ENCODE measurements at places on chromosomes 2 and 18. TPM values are rescaled to one million over a fixed set of nuclear protein-coding genes. Genes with fewer than 3 reads are reported as not detected.
A peak's percentile ranks its signal among the peaks of the same experiment; 100 is the strongest.

DNA sequence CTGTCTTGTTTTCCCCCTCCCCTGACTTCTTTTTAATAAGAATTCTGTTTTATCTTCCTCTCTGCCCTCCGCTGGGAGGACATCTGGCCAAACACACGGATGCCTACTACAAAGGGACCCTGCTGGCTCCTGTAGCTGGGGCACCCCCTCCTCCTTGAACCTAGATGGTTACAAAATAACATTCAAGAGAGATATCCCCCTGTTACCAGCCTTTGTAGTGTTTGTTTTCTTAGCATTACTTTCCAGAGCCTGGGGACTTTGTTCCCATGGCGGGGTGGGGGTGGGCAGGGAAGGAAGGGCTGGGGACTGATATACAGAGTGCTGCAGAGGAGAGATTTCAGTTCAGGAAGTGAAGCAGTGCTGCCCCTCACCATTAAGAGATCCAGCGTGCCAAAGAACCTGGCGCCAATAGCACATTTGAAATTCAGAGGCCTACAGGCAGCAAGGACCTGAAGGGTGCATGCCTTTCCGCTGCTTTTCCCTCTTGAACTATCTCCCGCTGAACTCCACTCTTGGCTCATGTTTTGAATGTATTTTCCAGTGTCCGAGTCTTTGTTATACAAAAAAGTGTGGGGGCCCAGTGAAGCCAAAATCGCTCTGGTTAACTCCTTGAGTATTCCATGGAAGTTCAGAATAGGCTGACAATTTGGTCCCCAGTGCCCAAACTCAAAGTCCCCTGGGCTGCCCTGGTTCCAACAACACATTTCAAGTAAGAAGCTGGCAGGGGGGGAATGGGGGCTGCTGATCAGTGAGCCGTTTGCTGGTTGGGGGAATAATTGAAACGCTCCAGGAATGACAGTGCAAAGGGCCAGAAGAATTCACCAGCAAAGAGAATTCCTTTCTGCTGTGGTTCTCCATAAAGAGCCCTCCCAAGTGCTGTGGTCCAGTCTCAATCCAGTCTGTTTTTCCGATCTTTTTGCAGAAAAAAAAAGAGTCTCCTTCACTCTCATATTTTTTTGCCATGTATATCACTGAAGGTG lies 94.8 kb upstream of the THOC1 start:
- H3K4me3 ChIP-seq: no peak overlapping the region
- H3K27ac ChIP-seq: peak overlapping the region; percentile 36
- no peaks in the 10 kb centered on the region for H3K27me3 ChIP-seq
- no peaks in the 10 kb centered on the region for H3K36me3 ChIP-seq

DNA sequence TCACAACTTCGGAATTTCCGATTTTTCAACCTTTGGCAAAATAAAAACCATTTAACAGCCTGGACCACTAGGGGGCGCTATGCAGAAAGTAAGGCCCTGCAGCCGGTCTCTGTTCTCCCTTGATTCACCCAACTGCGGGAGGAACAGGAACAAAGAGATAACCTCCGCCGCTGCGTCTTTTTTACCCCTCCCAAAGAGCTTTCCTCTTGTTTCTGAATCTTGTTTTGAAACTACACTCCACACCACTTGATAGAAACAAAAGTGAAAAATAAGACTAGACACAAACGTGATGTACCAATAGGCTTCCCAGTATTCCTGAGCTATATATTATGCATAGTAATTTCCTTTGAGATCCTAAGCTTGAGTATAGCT lies 231.2 kb downstream of the MYO3B start:
- H3K27me3 ChIP-seq: peaks cover 55% of the 10 kb centered on the region
- H3K4me1 ChIP-seq: peaks cover 8% of the 10 kb centered on the region
- no peak overlapping the region for H3K27ac ChIP-seq
- peak overlapping the region; percentile 33 for H3K4me3 ChIP-seq
- DNase-seq: peak; percentile 50
- H3K36me3 ChIP-seq: no peaks in the 10 kb centered on the region

DNA sequence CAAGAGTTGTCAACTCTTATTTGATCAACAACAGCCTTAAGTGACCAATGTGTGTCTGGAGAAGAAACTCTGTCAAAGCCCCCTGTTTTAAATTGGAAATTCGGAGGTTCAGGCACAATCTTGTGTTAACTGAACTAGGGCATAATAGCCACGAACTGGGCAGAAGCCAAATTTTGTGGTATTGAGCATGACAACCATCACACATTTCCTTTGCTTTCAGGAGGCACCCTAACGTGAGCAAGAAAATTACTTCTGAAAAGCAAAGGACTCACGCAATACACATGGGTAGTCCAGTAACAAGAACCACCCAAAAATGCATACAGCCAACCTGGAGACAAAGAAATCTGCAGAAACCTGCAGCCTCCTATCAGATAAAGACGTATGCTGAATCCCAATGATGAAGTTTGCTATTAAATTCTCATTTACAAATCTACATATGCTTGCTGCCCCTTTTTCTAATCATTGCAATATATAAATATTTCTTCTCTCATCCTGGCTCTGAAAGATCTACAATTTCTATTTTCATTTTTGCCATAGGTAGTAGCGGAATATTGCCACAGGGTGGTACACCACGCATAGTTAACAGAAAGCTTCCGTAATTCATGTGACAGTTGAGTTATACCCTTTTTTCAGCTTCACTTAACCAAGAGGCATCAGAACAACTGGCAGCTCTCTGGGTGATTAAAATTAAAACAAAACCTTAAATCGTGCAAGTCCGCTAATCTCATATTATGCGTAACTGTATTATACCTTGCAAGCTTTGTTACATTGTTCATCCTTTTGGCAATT lies 495.8 kb downstream of the NRXN1 start:
- H3K36me3 ChIP-seq: no peaks in the 10 kb centered on the region
- H3K27me3 ChIP-seq: no peaks in the 10 kb centered on the region

DNA sequence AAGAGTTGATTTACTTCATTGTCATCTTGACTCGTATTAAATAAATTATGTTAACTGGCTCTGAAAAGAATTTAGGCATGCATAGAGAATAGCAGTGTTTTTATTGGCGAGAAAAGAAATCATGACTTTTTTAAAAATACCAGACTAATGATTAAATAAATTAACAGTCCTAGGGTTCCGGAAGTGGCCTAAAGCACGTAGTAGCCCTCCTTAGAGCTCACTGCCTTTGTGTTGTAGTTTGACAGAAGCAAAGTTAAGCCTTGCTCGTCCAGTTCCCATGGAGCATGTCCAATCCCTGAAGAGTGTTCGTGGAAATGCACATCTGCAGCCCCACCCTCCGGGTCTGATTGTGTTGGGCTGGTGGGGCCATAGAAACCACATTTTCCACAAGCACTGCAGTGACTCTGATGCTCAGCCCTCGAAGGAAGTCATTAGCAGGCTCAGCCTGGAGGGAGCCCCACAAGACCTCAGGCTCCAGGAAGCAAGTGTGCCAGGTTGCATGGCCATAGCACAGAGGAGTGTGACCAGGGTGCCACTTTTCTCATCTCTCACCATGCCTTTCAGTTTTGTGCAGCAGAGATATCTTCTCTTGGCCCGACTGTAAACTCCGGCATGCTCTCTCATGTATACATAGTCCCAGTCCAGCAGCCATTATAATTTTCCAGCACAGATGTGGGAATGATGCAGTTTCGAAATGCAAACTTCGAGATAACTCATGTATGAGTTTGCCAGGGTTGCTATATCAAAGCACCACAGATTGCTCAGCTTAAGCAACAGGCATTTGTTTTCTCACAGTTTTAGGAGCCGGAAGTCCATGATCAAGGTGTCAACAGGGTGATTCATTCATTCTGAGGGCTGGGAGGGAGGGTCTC lies 188.6 kb upstream of the SH3BP4 start:
- H3K36me3 ChIP-seq: no peaks in the 10 kb centered on the region
- no peak overlapping the region for H3K27ac ChIP-seq
- peaks cover 5% of the 10 kb centered on the region for H3K27me3 ChIP-seq
- no peak for DNase-seq
- no peak overlapping the region for H3K4me3 ChIP-seq

DNA sequence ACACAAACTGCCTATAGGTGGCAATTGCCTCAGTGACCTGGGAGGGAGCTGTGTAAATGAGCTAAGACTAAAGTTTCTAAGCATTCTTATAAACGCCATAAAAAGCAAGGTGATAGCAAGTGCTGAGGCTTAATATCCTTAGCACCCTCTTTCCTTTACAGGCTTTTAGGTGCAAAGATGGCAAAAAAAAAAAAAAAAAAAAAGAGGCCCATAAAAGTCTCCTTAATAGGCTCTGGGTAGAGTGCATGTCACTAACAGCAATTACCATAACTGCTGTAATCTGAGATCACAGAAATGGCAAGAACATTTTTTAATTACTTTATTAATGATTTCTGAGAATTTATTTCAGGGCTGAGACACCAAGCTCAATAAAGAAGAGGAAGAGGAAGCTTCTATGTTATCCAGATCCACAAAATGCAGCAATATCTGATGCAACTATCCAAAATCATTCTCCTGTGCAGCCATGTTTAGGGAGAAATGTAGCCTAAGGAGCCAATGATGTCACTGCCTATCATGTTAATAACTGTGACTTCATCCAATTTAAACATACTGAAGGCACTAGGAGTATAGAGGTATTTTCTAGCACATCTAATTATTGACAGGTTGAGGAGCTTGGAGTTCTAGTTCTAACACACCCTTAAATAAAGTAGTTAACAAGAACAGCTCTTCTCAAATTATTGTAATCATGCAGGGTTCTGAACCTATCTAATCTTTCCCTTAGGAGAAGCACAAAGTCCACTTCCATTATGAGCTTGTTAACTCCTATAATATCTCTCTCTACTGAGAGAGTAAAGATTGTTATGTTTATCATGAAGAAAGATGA lies 804.3 kb upstream of the ACVR2A start:
- H3K4me1 ChIP-seq: no peaks in the 10 kb centered on the region
- DNase-seq: no peak
- no peak overlapping the region for H3K4me3 ChIP-seq
- no peaks in the 10 kb centered on the region for H3K36me3 ChIP-seq
- H3K27me3 ChIP-seq: no peaks in the 10 kb centered on the region
- H3K27ac ChIP-seq: no peak overlapping the region

GRCh38 chr2:114488841-114489530 lies 46.5 kb downstream of the DPP10 start:
- H3K27ac ChIP-seq: no peak overlapping the region
- no peaks in the 10 kb centered on the region for H3K27me3 ChIP-seq
- no peaks in the 10 kb centered on the region for H3K4me1 ChIP-seq

GRCh38 chr2:27353762-27354596 lies 2.6 kb downstream of the GTF3C2 start:
- H3K27ac ChIP-seq: no peak overlapping the region
- no peak for DNase-seq
- H3K36me3 ChIP-seq: peaks cover 9% of the 10 kb centered on the region
- H3K4me3 ChIP-seq: no peak overlapping the region
- H3K4me1 ChIP-seq: peaks cover 51% of the 10 kb centered on the region
- no peaks in the 10 kb centered on the region for H3K27me3 ChIP-seq

DNA sequence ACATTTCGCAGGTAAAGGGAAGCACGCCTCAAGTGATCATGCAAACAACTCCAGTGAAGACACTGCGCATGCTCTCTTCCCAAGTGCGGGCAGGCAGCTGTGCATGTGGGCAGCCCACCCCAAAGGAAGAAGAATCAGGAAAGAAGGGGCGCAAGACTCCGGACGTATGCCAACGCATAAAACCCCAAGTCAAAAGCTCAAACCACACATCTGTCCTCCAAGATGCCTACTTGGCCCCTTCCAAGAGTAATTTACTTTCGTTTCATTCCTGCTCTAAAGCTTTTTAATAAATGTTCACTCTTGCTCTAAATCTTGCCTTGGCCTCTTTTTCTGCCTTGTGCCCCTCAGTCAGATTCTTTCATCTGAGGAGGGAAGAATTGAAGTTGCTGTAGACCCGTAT lies 254.9 kb downstream of the PIEZO2 start:
- no peak overlapping the region for H3K4me3 ChIP-seq
- no peaks in the 10 kb centered on the region for H3K36me3 ChIP-seq
- H3K27me3 ChIP-seq: peaks cover 30% of the 10 kb centered on the region
- no peaks in the 10 kb centered on the region for H3K4me1 ChIP-seq

- H3K36me3 ChIP-seq: no peaks in the 10 kb centered on the region
- no peaks in the 10 kb centered on the region for H3K4me1 ChIP-seq
- no peak for DNase-seq
These were observed 2.0 kb downstream of the LYPD6B start for GRCh38 chr2:149040451-149040850.

Gene PAX8
- total RNA-seq: 0.44 TPM

Gene LONRF2
- total RNA-seq: 19.0 TPM

Gene REG1B
- total RNA-seq: not detected

Gene ZCCHC2
- 13.1 TPM for total RNA-seq

Gene RGPD4
- total RNA-seq: not detected

Measured in left ventricle myocardium inferior (tissue), 1 donor.